Kidney (tissue), 22 donors: ENCODE measurements at places on chromosomes 3 and 15.

DNA sequence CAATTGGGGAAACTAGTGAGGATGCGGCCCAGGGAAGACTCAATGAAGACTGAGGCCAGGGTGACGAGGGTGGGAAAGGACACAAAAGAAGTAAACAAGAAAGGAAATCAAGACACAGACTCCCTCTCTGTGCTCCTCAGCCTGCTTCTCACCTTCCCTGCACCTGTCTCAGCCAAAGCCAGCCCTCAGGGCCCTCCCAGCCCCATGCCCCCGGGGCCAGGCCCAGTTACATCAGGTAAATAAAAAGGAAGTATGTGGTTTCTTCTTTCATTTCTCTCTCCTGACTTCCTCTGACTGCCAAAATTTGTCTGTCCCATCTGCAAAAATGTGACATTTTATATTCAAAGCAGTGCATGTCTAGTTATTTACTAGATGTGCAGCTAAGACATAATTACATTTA, 328.0 kb downstream of the UACA start:
- no peak for DNase-seq

GRCh38 chr3:33437556-33438283, 2.5 kb downstream of the UBP1 start:
- peak; percentile 25 for DNase-seq

DNA sequence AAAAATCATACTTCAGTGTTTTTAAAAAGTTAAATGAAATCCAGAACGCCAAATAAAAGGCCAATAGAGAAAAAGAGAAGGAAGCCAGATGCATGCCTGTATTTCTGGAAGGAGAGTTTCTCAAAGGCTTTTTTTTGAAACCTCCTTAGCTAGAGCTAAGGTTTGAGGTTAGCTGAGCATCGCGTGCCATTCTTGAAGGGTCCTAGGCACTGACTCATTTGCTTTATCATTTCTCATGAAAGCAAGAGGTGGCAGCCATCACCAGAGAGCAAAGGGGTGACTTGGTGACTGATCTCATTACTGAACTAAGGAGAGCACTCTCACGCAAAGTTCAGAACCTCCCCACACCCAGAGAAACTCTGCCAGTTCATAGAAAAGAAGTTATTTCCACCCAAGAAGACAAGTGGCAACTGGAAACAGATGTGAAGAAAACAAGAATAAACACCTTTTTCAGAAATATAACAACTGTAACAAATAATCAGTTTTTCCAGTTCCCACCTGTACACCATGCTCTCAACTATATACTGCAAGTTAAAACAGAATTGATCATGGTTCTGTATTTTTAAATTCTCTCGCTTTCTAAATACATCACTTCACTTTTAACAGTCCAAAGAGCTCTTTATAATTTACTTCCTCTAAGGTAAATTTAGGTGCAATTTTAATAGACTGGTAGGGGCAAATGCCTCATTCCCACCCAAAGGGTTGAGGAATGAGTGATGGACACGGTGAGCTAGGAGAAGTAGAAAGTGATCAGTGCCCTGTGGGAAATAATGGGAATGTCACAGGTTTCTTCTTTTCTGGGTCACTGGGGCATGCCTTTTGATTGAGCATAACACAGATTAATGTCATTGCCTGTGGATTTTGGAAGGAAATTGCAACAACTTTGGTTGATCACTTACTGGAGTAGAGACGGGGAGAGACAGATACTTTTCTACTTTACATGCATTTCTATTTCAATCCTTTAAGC, 24.7 kb downstream of the GPR15 start:
- no peak for DNase-seq

- DNase-seq, result no peak
Observed at GRCh38 chr15:56031402-56031801, 38.0 kb upstream of the NEDD4 start.

GRCh38 chr3:142912402-142913172, 23.7 kb upstream of the PCOLCE2 start:
- DNase-seq, result no peak
